ENCODE measurements at places on chromosomes 7 and 10.
A peak's percentile ranks its signal among the peaks of the same experiment; 100 is the strongest.

- DNase-seq = peak; percentile 14
Measured at GRCh38 chr10:101778781-101779543, 3.0 kb upstream of the FGF8 start.

- no peak for DNase-seq
Measured at GRCh38 chr7:130486954-130487436, 4.9 kb upstream of the MEST start.

DNA sequence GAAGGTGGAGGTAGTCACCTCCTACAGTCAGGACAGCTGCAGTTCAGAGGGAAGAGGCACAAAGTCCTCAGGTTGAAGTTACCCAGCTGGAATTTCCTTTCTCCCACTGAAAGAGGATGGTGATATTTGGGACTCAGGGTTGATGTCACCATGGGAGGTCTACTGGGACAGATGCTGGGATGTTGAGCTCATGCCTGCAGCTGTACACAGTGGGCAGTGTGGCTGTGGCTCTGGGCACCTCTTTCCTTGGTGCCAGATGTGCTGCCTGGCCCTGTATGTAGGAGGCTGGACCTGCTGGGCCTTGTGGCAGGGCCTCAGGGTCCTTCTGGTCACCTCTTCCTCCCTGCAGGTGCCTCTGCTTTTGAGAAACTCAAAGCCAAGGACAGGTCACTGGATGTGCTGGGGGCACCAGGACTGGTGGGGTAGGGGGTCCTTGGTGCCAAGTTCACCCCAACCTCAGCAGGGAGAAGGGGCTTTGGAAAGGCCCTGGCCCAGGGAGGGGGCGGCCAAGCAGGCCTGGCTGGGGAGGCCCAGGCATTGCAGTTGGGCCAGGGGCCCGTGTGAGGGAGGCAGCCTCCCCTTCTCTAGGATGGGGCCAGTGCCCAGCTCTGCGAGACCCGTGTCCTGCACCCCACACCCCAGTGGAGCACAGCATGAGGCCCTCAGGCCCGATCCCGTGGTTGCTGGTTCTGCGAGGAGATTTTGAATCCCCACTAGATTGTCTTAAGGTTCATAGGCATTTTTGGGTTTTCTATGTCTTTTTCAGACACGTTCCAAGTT is 103.1 kb downstream of the BMS1 start:
- DNase-seq = no peak

GRCh38 chr10:71044720-71045119 is 156.4 kb upstream of the PCBD1 start:
- no peak for DNase-seq

- DNase-seq = no peak
Measured at GRCh38 chr7:84231157-84231556, 36.6 kb upstream of the SEMA3A start.

DNA sequence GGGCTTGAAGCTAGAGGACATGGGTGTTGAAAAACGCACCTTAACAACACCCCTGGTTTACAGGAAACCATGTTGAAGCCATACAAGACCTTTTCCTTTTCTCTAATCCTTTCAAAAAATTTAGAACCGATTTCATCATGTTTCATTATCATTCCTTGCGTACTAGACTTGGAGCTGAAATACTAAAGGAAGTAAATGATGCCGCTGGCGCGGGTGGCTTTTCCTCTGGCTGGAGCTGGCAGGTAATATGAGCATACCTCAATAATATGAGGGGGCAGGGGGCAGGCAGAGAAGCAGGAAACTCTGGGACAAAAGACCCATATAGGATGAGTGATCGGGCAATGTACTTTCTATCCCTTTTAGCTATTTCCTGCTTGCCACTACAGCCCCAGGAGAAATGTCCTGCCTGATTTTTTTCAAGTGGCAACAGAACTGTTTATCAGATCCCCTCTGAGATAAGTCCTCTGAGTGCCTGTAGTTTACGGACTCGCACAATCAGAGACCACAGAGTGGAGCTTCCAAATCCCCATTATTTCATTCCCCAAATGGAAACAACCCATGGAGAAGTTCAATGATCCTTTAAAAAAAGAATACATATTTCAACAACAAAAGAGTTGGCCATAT is 450.1 kb downstream of the KCNMA1 start:
- no peak for DNase-seq

Measured in DMS 273 treated with DMSO at 0.1 percent for 48 hours (cell line).